ENCODE measurements at places on chromosomes 7 and 10. TPM values are rescaled to one million over a fixed set of nuclear protein-coding genes. Genes with fewer than 3 reads are reported as not detected.

DNA sequence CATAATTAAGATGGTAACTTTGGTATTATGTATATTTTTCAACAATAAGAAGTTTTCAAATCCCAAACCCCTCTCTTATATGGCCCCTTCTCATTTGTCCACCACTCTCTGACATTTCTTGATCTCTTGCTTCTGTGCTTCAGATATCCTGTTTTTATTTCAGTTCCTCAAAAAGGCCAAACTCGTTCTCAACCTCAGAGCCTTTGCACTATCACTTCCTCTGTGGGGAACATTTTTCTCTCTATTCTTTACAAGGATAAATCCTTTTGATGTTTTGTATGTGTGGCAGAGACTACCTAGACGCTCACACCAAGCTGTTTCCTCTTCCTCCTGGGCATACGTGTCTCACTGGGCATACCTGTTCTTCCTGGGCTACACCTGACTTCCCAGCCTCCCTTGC lies 54.2 kb upstream of the FRMD4A start:
- no peak for DNase-seq

PLEKHS1 gene
- not detected for total RNA-seq

GRCh38 chr10:2620827-2621521 lies 446.4 kb upstream of the PFKP start:
- DNase-seq: no peak

APBB1IP gene
- 1.6 TPM for total RNA-seq

CPXM2 gene
- 1.9 TPM for total RNA-seq

EN2 gene
- not detected for total RNA-seq

DNA sequence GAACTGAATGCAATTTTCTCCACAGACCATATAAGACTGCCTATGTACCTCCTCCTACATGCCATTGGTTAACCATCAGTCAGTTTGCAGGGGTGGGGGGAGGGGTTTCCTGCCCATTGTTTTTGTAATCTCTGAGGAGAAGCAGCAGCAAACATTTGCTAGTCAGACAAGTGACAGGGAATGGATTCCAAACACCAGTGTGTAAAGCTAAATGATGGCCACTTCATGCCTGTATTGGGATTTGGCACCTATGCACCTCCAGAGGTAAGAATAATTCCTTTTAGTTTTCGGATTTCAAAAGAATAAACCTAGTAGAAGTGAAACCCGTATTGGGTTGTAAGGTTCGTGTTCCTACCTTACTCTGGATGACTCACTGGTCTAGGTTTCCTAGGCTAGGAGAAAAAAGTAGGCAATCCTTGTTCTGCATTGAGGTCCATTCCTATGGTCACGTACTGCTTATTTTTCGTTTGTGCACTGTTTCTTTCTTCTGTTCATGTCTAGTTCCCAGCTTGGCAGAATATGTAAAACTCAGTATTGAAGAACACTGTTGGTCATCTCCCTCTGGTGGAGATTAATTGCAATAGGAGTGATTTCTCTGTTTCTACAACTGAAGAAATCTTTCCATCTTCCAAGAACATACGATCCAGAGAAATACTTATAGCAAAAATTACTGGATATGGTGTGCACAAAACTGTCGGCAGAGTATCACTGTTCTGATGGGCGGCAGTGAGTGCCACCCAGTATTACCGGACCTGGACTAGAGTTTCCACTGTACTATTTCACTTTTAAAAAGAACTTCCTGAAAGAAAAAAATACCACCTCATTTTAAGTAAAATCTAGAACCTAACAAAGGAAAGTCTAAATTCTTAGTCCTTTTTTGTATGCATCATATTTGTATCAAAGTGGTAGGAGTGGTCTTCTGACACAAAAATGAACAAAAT lies at the start of gene AKR1C3:
Gene AKR1C3 (plus strand): TSS at position 150 of the 941 bp plus-strand sequence. CDS start 31 bp downstream, at position 181.
- DNase-seq: peak; percentile 64

- DNase-seq: no peak
Observed at GRCh38 chr10:48594371-48594770, 10.5 kb downstream of the ARHGAP22 start.

BLOC1S2 gene
- total RNA-seq: 34.7 TPM

DNA sequence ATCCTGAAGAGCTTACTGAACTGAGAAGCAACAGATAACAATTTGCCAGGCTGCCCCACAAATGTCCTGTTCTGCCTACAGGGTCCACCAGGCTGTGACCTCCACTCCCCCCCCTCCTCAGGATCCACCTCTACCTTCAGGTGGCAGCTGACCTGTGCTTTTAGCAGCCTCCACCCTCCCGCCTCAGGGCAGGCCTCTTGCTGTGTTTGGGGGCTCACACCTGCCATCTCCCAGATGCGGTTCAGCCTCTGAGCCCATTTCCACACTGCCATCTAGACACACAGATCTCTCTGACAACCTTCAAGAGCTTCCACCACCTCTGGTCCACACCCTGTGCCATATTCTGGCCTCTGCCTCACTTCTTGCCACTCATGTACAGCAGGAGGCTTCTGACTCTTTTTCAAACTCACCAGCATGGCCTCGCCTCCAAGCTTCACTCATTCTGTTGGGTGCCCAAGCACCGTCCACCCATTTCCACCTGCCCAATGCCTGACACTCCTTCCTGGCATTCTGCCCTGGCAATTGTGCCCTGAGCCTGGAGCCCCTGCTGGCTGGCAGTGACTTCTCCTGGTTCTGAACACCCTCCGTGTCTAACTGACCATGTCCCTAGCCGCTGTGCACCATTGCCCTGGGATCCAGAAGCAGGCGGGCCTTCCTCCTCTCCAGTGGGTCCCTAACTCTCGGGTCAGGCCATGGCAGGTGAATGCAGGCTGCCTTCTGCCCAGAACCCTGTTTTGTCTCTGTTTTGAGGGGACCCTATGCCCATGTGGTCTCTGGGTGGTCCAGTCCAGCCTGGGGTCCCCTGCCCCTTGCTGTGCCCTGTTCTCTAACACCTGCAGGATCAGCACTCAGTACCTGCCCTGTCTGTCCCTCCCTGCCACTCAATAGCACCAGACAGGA lies 18.5 kb downstream of the TMEM72 start:
- no peak for DNase-seq
